ENCODE measurements at places on chromosomes 7 and 10.

DNA sequence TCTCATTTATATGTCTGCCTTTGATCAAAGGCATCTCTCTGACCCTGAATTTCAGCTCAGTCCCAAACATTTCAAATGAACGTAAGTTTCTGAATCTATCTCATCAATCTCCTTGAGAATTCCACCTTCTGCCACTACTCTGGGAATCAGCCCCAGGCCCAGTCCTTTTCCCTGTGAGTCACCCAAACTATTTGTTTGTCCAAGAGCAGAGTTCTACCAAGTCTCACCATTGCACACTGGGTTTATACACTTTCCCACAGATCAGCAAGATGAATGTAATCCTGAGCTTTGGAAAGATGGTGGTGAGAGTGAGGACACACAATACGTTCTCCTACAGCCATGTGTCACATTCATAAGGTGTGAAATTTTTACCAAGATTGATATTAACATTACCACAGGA lies 251.3 kb upstream of the VWC2 start:
- no peak for DNase-seq

DNA sequence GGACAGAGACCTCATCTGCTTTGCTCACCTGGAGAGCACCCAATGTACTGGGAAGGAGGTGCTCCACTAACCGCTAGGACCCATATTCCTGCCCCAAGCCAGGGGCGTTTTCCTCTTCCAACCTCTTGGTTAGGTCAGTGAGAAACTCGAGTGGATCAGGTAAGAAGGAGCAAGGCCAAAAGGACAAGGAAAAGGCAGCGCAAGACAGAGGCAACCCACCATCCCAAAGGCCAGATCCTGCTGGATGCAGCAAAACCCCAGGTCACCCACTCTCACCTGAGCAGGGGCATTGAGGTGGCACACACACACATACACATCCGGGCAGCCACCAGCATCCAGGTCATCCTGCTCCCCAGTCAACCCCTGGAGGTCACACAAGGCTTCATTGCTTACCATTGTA lies 105.1 kb downstream of the GRID1 start:
- no peak for DNase-seq

DNA sequence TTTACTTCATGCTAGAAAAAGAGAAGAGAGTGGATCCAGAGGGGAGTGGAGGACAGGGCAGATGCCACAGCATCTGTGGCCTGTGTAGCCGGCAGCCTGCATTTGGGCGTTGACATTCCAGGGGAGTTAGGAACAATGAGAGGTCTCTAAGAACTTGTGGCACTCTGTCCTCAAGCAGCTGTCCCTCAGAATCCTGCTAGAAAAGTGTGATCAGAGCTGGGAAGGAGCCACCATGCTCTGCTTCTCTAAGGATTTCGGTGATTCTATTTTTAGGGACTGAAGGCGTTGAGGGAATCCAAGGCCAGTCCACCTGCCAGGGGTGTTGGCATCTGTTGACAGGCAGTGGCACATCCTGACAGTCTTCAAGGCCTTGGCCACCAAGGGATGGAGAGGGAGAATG lies 7.6 kb downstream of the LRIT2 start:
- DNase-seq, result no peak

DNA sequence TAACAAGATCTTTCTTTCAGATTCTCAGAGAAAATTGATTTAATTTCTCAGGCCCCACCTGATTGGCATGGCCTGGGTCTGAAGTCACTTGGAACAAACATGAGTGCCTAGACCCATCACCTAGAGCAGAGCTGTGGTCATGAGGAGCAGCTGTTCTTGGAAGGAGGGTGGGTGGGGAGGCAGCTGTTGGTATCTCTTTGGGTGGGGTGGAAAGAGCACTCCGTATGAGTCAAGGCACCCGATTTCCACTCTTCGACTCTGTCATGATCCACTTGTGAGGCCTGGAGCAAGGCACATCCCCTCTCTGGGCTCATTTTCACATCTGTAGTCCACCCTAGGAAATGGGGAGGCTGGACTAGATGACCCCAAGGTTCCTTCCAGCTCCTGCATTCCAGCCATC lies 156.7 kb downstream of the C10orf105 start:
- no peak for DNase-seq

DNA sequence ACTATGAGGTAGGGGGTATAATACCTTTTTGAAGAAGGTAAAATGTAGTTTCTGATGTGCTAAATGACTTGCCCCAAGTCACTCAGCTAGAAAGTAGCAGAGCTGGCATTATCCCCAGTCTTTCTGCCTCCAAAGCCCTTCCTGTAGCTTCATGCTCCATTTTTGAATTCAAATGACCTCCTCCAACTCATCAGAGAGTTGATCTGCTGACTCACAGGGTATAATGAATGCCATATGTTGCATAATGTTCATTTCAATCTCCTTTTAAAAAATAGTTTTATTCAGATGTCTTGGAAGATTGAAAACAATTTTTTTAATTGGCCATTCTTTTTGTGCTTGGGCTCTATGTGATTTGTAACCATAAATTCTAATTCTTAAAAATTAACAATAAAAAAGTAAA lies 272.8 kb upstream of the IMMP2L start:
- DNase-seq, result no peak

DNA sequence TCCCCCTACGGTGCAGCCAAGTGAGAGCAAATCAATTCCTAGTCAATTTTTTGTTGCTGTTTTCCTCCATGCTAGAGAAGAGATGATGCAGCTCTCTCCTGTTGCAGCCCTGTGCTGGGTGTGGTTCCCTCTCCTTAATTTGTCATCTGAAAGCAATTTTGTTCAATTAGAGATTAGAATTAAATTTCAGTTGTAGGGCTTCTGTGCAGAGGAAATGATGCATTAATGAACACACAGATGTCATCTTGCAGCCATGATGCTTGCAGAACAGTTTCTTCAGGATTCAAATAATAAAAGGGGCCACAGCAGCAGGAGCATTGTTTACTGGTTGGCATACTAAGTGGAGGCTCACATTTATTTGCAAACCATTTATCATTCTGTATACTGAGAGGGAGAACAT lies 266.0 kb downstream of the AUTS2 start:
- no peak for DNase-seq

- DNase-seq, result no peak
Measured at GRCh38 chr10:106435081-106435480, 729.4 kb downstream of the SORCS1 start.

GRCh38 chr7:100397315-100398081 lies 24.2 kb downstream of the PILRA start:
- no peak for DNase-seq

All from NCI-H187 (cell line).